ENCODE measurements at places on chromosomes 4 and X.

GRCh38 chr4:73859614-73860088, 6.6 kb downstream of the PF4V1 start:
- no peak for DNase-seq

- no peak for DNase-seq
Observed at GRCh38 chr4:83267121-83267829, 17.3 kb downstream of the COQ2 start.

- DNase-seq, result no peak
Observed at GRCh38 chrX:143472347-143472938, 44.8 kb downstream of the SPANXN3 start.

- DNase-seq, result peak; percentile 60
Observed at GRCh38 chr4:147340111-147340510, 140.8 kb upstream of the EDNRA start.

GRCh38 chr4:18242919-18243693, 221.6 kb upstream of the LCORL start:
- no peak for DNase-seq

DNA sequence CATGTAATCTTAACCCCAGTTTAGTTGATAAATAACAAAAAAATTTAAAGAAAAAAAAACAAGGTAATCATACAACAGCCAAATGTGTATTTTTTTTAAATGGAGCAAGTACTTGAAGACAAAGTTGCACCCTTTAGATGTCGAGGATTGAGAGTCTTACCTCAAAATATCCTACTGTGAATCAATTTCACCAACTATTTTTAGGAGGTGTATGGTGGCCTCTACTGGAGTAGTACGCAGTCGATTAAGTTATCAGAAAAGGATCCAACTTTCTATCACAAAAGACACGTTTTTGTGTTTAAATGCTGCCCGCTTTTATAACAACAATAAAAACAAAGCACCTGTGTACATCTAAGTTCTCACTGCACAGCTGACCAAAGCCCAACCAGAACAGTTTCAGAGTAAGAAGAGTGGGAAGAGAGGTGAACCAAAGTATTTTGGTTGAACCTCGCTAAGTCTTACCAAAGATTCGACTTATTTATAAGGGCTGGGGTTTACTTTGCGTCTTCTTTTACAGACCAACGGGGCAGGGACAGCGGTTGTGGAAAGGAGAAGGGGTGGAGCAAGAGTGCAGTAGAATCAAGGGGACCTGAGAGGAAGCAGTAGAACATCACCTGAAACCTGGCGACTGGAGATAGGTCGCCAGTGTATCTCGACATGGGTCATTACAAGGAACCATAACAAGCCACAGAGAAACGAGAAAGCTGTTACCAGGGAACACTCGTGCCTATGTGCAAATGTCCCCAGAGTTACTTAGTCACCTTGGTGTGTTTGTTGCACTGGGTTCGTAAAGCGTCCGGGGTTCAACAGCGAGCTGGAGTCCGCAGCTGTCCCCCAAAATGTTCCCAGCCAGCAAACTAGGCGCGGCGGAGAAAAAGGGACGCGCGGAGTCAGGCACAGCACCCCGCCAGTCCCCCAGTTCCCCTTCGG, 1.1 kb downstream of the RPS6KA6 start:
- peak; percentile 20 for DNase-seq

- no peak for DNase-seq
Observed at GRCh38 chr4:83490876-83491450, 6.1 kb upstream of the ABRAXAS1 start.

DNA sequence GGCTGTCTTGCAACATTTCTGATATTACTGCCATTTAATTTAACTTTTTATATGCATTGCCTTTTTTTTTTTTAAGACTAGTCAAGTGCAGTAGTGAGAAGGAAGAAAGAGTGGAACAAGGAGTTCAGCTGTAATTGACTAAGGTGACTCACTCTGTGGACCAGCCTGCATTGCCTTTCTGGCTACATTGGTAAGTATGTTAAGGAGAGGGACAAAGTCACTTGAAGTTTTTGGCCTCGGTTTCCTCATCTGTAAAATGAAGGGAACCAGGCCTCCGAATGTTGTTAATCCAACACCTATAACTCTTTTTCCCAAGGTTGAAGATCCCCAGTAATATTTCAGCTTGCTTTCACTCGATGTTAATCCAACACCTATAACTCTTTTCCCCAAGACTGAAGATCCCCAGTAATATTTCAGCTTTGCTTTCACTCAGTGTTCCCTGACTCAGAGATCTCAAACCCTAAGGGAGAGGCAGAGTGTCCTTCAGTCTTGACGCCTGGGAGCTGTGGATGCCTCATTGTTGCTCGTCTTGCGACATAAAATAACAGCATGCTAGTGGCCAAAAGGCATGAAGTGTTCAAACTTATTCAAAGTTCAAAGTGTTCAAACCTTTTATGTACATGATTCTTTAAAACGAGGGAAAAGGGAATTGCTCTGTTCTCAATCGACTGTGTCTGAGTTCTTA, 102.0 kb downstream of the SORBS2 start:
- no peak for DNase-seq

GRCh38 chr4:183971929-183972490, 66.9 kb downstream of the STOX2 start:
- DNase-seq, result no peak

GRCh38 chrX:74119016-74119910, 184.7 kb upstream of the ZCCHC13 start:
- peak; percentile 44 for DNase-seq

- no peak for DNase-seq
Observed at GRCh38 chr4:125975861-125976397, 661.2 kb downstream of the FAT4 start.

- no peak for DNase-seq
Observed at GRCh38 chr4:120158046-120158445, 91.4 kb upstream of the MAD2L1 start.

- DNase-seq, result no peak
Observed at GRCh38 chr4:155889946-155890345, 13.6 kb upstream of the TDO2 start.

DNA sequence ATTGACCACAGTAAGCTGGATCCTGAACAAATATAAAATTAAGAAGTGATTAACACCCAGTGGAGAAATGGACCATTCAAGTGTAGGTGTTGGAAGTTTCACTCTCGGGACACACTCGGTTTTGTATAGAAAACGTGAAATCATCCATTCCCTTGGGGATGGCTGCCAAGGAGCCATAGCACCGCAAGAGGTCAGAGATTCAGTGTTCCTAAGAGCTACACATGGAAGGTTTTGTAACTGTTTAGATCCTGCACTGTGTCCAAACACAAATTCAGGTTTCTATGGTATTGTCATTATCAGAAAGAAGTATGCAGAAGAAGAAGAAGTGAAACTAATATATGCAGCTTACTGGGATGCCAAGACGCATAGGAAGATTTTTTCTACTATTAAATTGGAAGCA, 281.0 kb downstream of the LDB2 start:
- DNase-seq, result no peak

GRCh38 chr4:143486314-143486713, 27.2 kb upstream of the SMARCA5 start:
- no peak for DNase-seq

DNA sequence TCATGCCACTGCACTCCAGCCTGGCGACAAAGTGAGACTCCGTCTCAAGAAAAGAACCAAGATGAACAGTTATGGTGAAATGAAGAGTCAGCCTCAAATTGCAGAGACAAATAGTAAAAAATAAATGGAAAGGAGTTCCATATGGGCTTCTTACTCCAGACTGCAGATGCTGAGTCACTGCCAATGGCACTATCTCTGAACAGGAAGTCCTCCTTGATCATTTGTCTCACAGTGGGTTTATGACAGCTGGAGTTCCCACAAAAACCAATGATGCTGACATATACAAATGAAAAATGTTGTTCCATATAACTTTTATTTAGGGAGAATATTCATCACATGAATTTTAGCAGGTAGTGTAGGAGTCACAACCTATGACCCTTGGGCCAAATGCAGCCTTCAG, 631.6 kb downstream of the PCDH18 start:
- no peak for DNase-seq

- DNase-seq, result no peak
Observed at GRCh38 chrX:120021927-120022326, 55.6 kb downstream of the RHOXF2B start.

DNA sequence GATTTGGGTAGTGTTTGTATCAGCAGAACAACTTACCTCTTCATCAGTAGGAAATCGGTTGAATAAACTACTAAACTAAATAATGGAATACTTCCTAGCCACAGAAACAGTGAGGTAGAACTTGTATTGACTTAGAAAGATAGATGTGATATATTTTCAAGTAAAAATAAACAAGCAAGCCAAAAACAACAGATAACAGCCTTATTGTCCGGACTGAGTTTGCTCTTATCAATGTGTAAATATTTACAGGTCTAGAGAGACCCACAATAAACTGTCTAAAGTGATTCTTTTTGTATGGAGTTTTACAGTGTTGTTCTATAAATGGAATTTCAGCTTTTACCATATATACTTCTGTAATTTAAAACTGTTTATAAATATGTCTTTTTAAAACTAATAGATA, 721.8 kb downstream of the ADGRL3 start:
- DNase-seq, result no peak

DNA sequence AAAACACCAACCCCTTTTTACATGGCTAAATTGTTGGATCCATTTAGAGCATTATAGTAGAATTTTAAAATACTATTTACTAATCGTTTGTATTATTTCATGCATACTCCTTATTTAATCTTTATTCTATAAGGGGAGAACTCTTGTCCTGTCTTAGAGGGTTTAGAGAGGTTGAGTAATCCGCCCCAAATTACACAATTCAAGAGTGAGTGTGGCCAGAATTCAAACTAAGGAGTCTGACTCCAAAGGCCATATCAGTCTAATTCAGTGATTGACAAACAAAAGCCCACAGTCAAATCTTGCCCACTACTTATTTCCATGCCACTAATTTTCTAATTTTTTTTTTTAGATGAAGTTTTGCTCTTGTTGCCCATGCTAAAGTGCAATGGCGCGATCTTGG, 33.7 kb upstream of the NEIL3 start:
- no peak for DNase-seq

DNA sequence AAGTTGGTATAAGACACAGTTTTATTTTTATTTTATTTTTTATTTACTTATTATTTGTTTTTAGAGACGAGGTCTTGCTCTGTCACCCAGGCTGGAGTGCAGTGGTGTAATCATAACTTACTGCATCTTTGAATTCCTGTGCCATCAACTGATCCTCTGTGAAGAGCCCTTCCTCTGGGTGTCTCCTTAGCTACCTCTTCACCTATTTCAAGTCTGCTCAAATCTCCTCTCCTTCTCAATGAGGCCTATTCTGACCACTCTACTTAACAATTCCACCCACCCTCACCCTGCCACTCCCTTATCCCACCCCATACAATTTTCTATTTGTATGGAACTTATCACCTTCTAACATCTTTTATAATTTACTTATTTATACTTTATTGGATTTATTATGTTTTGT, 183.4 kb downstream of the PPP3CA start:
- DNase-seq, result no peak

- no peak for DNase-seq
Observed at GRCh38 chr4:153549405-153549804, 83.2 kb downstream of the TMEM131L start.

GRCh38 chr4:140308366-140309123, 64.9 kb upstream of the SCOC start:
- DNase-seq, result peak; percentile 84

- no peak for DNase-seq
Observed at GRCh38 chr4:150005537-150005936, 72.7 kb upstream of the DCLK2 start.

DNA sequence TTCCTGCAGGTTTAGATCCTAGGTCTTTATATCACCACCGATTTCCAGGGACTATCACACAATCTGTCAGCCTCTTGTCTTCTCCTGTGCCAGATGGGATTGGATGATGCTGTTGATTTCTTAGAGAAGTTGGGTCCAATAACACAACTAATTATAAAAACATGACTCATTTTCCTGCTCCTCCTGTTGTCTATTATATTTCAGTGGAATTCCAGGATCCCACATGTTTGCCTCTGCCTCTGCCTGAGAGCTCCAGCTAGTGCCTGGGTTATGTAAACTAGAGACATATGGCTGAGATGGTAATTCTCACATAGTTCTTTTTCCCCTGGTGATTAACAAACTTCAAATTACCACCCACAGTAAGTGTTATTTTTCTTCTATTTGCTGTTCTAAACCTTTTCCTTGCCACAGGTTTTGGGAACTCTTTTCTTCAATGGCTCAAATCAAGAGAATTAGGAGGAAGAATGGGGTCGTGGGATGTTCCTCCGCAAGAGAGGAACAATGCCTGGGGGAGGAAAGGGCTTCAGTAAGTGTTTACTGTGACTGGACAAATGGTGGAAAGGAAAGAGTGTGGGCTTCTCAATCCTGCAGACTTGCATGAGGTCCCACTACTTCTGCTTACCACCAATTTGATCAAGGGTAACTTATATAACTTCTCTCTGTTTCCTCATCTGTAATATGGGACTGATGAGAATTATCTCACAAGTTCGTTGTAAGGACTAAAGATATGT, 3.4 kb upstream of the HOPX start:
- DNase-seq, result no peak

DNA sequence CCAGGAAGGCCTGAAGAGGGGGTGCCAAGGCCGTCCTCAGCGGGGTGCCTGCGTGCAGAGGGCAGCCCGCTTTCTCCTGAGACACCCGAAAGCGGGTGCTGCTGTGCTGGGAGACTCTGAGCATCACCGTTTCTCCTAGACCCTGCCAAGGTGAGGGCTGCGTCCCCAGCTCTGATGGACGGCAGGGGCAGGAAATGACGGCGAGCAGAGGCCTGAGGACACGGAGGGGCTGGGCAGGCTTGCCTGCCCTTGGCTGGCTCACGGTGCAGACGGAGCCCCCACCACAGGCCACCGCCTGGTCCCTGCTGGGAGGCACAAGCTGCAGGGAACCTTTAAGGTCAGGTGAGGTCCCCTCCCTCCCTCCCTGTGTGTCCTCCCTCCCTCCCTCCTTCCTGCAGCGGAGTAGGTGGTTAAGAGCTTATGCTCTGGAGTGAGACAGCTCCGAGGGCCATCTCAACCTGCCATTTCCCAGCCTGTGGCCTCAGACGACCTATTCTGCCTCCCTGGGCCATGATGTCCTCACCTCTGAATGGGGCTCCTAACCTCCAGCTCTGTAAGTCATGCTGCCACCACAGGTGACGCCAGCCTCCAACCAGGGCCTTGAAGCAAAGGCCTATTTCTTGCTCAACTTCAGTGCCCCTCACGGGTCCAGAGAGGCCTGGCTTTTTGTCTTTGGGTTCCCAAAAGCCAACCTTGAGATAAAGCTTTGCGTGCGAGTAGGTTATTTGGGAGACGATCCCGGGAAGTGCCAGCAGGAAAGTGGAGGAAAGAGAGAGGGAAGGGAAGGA, 54.2 kb upstream of the GRPEL1 start:
- no peak for DNase-seq

- peak; percentile 99 for DNase-seq
Observed at GRCh38 chr4:86927843-86928395, 6.9 kb upstream of the AFF1 start.

DNA sequence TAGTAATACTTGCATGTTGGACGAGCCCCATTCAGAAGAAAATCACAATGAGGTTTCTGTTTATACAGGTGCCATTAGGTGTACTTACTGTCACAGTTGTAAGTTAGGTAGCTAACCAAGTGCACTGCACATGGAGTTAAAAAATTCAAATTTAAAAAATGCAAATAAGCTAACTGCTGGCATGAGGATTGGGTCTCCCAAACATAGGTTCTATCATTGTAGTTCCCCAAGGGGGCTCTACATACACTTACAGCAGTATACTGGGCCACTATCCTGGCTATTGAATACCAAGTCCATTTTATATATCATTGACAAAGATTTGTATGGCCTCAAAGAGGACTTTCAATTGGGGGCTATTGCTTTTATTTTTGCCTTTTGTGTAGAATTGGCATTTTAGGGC, 153.4 kb downstream of the FMR1NB start:
- DNase-seq, result no peak

Measured in foreskin keratinocyte (primary cell).